ENCODE measurements at places on chromosomes 2 and 18. TPM values are rescaled to one million over a fixed set of nuclear protein-coding genes. Genes with fewer than 3 reads are reported as not detected.

Gene MOCOS
- 6.0 TPM for total RNA-seq

Gene EPB41L3
- 14.3 TPM for total RNA-seq

DNA sequence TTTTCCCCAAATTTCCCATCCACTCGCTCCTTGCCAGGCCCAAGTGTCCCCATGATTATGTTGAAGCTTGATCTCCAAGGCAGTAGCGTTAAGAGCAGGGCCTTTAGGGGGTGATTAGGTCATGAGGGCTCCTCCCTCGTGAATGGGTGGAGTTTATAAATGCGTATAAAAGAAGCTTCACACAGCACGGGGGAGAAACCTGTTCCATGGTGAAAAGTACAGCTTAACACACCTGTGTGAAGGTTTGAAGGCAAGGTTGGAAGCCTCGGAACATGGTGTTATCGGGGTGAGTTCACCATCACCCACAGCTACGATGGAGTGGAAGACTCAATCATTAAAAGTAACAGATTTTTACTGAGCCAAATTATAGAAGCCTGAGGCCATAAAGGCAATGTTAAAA lies 137.4 kb upstream of the ALKAL2 start:
- H3K36me3 ChIP-seq: no peaks in the 10 kb centered on the region
- H3K27me3 ChIP-seq: no peaks in the 10 kb centered on the region
- no peak overlapping the region for H3K27ac ChIP-seq
- no peaks in the 10 kb centered on the region for H3K4me1 ChIP-seq
- DNase-seq: no peak
- no peak overlapping the region for H3K4me3 ChIP-seq

GRCh38 chr18:79809482-79810192 lies 11.9 kb downstream of the KCNG2 start:
- no peaks in the 10 kb centered on the region for H3K36me3 ChIP-seq
- H3K27me3 ChIP-seq: no peaks in the 10 kb centered on the region
- H3K27ac ChIP-seq: no peak overlapping the region
- H3K4me1 ChIP-seq: no peaks in the 10 kb centered on the region
- H3K4me3 ChIP-seq: no peak overlapping the region

Gene KLHL29
- total RNA-seq: 2.1 TPM

GRCh38 chr2:69604836-69605235 lies 38.7 kb downstream of the AAK1 start:
- H3K4me1 ChIP-seq: no peaks in the 10 kb centered on the region
- H3K36me3 ChIP-seq: peaks cover 6% of the 10 kb centered on the region

Gene SMCHD1
- 45.1 TPM for total RNA-seq

GRCh38 chr2:178025551-178026185 lies 46.9 kb downstream of the PDE11A start:
- no peak overlapping the region for H3K4me3 ChIP-seq
- H3K4me1 ChIP-seq: no peaks in the 10 kb centered on the region
- DNase-seq: no peak

DNA sequence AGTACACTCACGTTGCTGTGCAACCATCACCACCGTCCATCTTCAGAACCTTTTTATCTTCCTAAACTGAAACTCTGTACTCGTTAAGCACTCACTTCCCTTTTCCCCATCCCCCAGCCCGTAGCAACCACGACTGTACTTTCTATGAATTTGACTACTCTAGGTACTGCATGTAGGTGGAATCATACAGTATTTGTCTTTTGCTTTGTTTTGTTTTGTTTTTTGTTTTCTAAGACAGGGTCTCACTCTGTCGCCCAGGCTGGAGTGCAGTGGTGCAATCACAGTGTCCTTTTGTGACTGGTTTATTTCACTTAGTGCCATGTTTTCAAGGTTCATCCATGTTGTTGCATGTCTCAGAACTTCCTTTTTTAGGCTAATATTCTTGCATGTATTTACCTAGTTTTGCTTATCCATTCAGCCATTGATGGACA lies 7.0 kb upstream of the TYMS start:
- no peaks in the 10 kb centered on the region for H3K36me3 ChIP-seq
- H3K27ac ChIP-seq: no peak overlapping the region
- no peaks in the 10 kb centered on the region for H3K27me3 ChIP-seq
- DNase-seq: no peak

DNA sequence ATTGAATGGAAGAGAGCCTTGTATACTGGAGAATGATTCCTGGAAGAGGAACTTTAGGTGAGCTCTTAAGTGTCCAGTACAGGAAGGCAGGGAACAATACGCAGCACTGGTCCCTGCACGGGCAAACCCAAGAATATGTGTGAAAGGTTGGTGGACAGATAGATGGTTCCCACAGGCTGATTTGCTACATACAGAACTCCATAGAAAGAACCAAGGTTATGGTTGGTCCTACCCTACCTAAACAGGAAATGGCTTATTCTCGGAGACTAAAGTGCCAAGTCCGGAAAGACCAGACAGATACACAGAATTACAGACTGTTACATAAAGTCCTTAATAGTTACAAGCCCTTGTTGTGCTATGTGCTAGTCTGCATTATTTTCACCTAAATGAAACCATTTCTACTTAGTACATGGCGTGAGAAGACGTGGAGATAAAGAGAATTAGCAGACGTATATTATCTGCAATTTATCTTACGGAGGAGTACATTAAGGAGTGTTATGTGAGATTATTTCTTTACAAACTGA lies 1.2 kb downstream of the REV1 start:
- DNase-seq: no peak
- no peaks in the 10 kb centered on the region for H3K27me3 ChIP-seq
- H3K36me3 ChIP-seq: 0 out of 2 replicates have a peak, but pooled peaks cover 1% of the 10 kb centered on the region
- peak overlapping the region; percentile 98 for H3K4me3 ChIP-seq

Gene VWA3B
- not detected for total RNA-seq

Gene KCNG3
- 16.5 TPM for total RNA-seq

- no peak for DNase-seq
- no peaks in the 10 kb centered on the region for H3K36me3 ChIP-seq
- no peaks in the 10 kb centered on the region for H3K27me3 ChIP-seq
- H3K27ac ChIP-seq: no peak overlapping the region
Observed at GRCh38 chr2:2621855-2622254, 290.8 kb upstream of the MYT1L start.

DNA sequence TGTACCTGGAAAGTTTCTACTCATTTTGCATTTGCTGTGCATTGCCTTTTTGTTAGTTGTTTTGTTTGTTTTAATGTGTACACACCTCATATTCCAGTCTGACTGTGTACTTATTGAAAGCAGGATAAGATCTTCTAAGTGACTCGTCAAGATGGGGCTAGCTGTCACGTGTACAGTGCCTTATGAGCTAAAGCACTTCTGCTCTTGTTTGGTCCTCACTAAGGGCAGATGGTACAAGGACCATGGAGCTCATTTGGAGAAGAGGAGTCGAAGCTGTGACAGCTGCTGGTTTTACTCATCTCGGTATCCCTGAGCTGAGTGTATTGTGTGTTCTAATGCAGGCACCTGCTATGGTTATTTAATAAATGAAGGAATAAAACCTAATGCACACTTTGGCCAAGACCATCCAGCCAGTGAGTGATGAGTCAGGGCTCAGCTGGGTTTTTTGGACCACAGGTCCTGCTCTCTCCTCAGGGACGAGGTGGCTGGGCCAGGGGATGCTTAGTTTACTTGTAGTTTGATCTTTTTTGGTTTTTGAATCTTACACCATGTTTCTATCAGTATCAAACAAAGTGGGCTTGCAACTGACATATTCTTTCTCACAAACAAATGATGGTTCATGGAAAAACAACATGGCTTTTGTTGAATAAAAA lies 152.5 kb upstream of the APCDD1 start:
- H3K27ac ChIP-seq: no peak overlapping the region
- H3K36me3 ChIP-seq: no peaks in the 10 kb centered on the region
- no peak for DNase-seq
- no peaks in the 10 kb centered on the region for H3K27me3 ChIP-seq

DNA sequence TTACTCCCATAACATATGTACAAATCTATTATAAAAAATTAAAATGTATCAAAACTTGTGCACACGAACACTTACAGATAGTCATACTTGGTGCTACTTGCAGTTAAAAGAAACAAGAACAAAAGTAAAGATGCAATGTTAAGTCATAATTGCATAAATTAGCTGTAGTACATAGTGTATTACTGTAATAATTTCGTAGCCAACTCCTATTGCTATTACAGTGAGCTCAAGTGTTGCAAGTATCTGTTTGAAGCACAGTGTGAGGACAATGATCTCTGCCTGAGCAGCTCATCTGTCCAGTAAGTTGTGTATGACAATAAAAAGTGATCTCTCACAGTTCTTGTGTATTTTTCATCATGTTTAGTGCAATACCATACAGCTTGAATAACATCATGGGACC lies 7.5 kb upstream of the SERPINB13 start:
- H3K27ac ChIP-seq: no peak overlapping the region
- H3K4me1 ChIP-seq: no peaks in the 10 kb centered on the region
- no peak for DNase-seq
- H3K4me3 ChIP-seq: no peak overlapping the region
- H3K36me3 ChIP-seq: no peaks in the 10 kb centered on the region
- H3K27me3 ChIP-seq: no peaks in the 10 kb centered on the region

Gene CNGA3
- not detected for total RNA-seq

Gene ERFE
- 2.1 TPM for total RNA-seq

DNA sequence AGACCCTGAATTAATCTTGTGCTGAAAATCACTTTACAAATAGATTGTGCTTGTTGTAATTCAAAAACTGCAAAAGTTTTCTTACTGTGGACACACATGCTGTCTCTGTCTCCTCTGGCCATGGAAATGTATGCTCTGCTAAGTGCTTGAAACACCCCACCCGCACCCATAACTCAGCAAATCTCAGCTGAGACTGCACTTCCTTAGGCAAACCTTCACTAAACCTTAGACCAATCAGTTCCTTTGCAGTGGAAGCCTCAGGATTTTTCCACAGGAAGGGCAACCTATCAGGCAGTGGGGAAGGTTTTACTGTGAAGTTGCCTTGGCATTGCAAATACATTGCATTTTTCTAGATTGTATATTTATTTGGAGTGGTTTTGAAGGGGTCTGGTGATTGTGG lies 62.2 kb upstream of the PLA2R1 start:
- H3K27ac ChIP-seq: no peak overlapping the region
- H3K4me3 ChIP-seq: no peak overlapping the region
- no peaks in the 10 kb centered on the region for H3K27me3 ChIP-seq

DNA sequence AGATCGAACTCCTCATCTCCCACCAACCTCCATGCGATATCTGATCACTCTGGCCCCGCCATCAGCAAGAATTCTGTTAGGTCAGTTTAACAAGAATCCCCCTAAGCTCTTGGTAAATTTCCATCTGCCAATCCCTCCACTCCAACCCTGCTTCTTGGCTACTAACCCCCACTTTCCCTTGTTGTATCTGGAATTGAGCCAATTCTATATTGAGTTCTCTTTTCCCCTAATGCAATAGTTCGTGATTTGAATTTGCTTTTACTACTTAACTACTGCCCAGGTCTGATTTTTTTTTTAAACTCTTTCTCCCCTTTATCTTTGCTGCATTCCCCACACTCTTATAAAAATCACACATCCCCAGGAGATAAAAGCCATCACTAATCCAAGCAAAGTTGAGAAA lies 159.3 kb upstream of the STK17B start:
- no peaks in the 10 kb centered on the region for H3K27me3 ChIP-seq
- no peak for DNase-seq
- no peak overlapping the region for H3K4me3 ChIP-seq
- no peak overlapping the region for H3K27ac ChIP-seq

Gene TIA1
- 193 TPM for total RNA-seq

DNA sequence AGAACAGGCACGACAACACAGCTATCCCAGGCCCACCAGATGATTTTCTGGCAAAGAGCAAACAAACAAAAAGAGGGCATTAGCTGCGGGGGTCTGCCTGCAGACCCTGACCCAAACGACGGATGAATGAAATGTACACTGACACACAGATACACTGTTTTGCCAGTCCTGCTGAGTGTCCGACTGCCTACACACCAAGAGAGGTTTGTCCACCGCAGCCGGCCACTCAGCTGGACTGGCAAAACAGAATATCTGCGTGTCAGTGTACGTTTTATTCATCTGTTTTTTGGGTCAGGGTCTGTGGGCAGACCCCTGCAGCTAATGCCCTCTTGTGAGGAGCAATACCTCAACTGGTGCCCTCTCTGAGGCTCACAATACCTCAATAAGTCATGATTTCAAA lies 10.7 kb upstream of the SH3RF3 start:
- no peaks in the 10 kb centered on the region for H3K4me1 ChIP-seq
- no peak overlapping the region for H3K4me3 ChIP-seq
- DNase-seq: no peak
- H3K36me3 ChIP-seq: peaks cover 8% of the 10 kb centered on the region
- H3K27me3 ChIP-seq: no peaks in the 10 kb centered on the region

Gene RTKN
- 87.1 TPM for total RNA-seq

GRCh38 chr18:33673689-33674088 lies 95.7 kb downstream of the ASXL3 start:
- no peaks in the 10 kb centered on the region for H3K27me3 ChIP-seq
- no peak for DNase-seq
- H3K36me3 ChIP-seq: no peaks in the 10 kb centered on the region
- peaks cover 3% of the 10 kb centered on the region for H3K4me1 ChIP-seq
- H3K27ac ChIP-seq: no peak overlapping the region
- no peak overlapping the region for H3K4me3 ChIP-seq

DNA sequence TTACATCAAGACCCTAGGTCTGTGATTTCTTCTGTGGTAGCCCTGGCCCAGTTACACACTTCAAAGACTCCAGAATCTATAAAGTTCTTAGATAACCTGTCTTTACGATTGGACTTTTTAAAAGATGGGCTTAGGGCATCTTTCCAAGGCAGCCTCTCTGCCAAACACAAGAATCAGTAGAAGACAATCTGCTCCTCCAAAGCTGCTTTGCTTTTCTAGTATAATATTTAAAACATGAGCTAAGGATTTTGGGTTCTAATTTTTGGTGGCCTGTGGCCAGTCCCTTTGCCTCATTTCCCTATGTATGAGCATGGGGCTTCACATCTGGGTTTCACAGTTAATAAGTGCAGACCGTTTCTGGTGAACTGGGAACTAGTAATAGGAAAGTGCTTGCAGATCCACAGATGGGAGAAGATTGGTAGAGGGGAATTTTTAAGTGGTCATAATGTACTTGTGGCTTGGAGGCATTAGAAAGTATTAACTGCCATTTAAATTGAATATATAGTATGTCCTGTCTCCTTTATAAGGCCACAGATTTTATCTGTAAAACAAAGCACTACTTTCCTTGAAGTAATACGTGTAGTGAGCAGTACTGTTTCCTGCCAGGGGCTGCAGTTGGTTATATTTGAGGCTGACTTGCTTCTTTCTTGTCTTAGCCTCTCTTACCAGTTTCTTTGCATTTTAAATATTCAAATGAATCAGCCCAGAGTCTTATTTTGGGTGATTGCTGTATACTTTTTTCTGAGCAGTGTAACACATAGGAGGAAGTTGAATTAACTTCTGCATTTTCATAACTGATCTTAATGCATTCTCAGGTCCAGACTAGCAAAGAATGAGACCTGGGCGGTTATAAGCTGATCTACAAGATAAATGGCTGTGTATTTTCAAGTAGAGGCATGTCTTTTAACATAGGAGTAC lies 1.5 kb downstream of the ARPC2 start:
- H3K36me3 ChIP-seq: no peaks in the 10 kb centered on the region
- H3K27me3 ChIP-seq: no peaks in the 10 kb centered on the region

- H3K4me1 ChIP-seq: no peaks in the 10 kb centered on the region
- no peaks in the 10 kb centered on the region for H3K36me3 ChIP-seq
- DNase-seq: no peak
- H3K27me3 ChIP-seq: no peaks in the 10 kb centered on the region
- no peak overlapping the region for H3K4me3 ChIP-seq
- H3K27ac ChIP-seq: no peak overlapping the region
Observed at GRCh38 chr2:8457699-8458502, 224.0 kb upstream of the ID2 start.

Gene ANO7
- total RNA-seq: 5.2 TPM

- H3K4me3 ChIP-seq: peak overlapping the region; percentile 92
- H3K36me3 ChIP-seq: peaks cover 5% of the 10 kb centered on the region
- H3K4me1 ChIP-seq: peaks cover 4% of the 10 kb centered on the region
- DNase-seq: peak; percentile 97
- H3K27ac ChIP-seq: no peak overlapping the region
Observed at GRCh38 chr2:73070643-73071359, 711 bp downstream of the SFXN5 start.
